ENCODE measurements at places on chromosomes 6 and 20. TPM values are rescaled to one million over a fixed set of nuclear protein-coding genes. Genes with fewer than 3 reads are reported as not detected.

- no peak overlapping the region for H3K27ac ChIP-seq
- H3K36me3 ChIP-seq = peaks cover 19% of the 10 kb centered on the region
- no peaks in the 10 kb centered on the region for H3K27me3 ChIP-seq
- peaks cover 16% of the 10 kb centered on the region for H3K4me1 ChIP-seq
- no peak for DNase-seq
These were observed 77.6 kb downstream of the PHACTR2 start for GRCh38 chr6:143755301-143755744.

Gene NOX3
- not detected for total RNA-seq

Gene CDSN
- not detected for total RNA-seq

Gene SLC22A16
- total RNA-seq = 0.80 TPM

GRCh38 chr6:157688960-157689599 lies 134.0 kb upstream of the SNX9 start:
- H3K4me3 ChIP-seq = no peak overlapping the region
- H3K36me3 ChIP-seq = no peaks in the 10 kb centered on the region
- no peak overlapping the region for H3K27ac ChIP-seq
- no peaks in the 10 kb centered on the region for H3K27me3 ChIP-seq
- DNase-seq = no peak

- DNase-seq = no peak
- H3K27me3 ChIP-seq = no peaks in the 10 kb centered on the region
- H3K4me1 ChIP-seq = peaks cover 60% of the 10 kb centered on the region
- no peaks in the 10 kb centered on the region for H3K36me3 ChIP-seq
These were observed 75.7 kb downstream of the ARID1B start for GRCh38 chr6:156852858-156853216.

GRCh38 chr6:110874880-110875547 lies 429 bp downstream of the AMD1 start:
- no peaks in the 10 kb centered on the region for H3K27me3 ChIP-seq
- peak overlapping the region; percentile 75 for H3K4me3 ChIP-seq
- peak overlapping the region; percentile 95 for H3K27ac ChIP-seq
- peak; percentile 72 for DNase-seq

Gene FLRT3
- 60.7 TPM for total RNA-seq

DNA sequence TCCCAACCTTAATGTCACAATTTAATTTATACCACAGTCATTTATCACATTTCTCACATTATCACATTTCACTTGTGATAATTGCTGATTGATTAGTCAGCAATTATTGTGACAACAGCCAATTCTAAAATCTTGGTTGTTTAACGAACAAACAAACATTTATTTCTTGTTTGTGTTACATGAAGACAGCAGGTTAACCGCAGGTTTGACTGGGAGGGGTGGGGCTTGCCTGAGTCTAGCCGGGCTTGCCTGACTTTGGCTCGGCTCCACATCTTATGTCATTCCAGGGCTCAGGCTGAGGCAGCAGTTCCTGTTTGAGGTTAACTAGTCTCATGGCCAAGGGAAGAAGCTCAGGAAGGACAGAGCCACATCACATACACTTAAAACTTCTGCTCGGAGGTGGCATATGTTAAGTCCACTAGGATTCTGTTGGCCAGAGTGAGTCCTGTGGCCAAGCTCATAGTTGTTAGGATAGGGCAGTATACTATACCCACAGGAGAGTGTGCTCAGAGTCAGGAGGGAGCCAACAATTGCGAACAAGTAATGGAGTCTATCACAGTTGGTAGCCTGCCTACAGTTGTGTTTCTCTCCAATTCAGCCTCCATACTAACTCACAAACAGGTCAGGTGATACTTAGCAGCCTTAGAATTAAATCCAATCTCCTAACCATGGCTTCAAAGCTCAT lies 90.0 kb upstream of the IFNGR1 start:
- no peak overlapping the region for H3K4me3 ChIP-seq
- H3K27me3 ChIP-seq = no peaks in the 10 kb centered on the region
- H3K4me1 ChIP-seq = peaks cover 29% of the 10 kb centered on the region
- H3K36me3 ChIP-seq = no peaks in the 10 kb centered on the region

- H3K4me1 ChIP-seq = peaks cover 71% of the 10 kb centered on the region
- peak overlapping the region; percentile 77 for H3K4me3 ChIP-seq
- no peaks in the 10 kb centered on the region for H3K36me3 ChIP-seq
These were observed 2.7 kb downstream of the SDCBP2 start for GRCh38 chr20:1326031-1326930.

DNA sequence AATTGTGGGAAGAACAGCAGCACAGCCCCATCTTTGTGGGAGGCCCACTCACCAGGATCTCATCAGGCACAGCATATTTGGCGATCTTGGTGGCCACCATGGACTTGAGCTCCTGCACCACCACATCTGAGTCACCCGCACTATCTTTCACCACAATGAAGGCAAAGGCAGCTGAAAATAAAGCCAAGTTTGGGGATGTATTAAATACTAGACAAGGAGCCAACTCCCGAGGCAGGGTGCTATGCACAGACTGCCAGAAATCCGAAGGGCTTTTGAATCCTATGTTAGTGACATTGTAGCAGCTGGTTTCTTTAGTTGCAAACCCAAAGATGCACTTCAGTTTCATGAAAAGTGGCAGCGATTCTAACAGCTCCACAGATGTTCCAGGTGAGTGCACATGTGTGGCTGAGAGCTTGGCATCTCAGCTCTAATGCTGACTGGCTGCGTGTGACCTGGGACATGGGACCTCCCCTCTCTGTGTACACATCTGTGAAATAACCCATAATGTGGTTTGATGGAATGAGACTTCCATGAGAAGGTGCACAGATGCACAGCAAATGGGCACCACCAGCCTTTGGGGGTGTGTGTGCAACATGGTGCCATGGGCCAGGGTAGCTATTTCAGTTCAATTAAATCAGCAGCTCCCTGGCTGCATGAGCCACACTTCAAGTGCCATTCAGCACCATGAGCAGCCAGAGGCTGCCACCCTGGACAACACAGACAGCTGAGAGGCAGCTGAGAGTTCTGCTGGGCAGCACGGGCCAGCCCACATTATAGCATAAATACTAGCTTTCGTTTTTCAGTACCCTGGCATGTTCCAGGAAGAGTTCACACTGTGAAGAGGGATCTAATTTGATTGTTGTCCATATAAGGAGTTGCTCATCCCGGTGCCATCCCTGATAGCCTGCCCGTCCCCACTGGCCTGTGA lies 16.9 kb upstream of the APMAP start:
- DNase-seq = no peak
- H3K4me1 ChIP-seq = no peaks in the 10 kb centered on the region
- no peak overlapping the region for H3K27ac ChIP-seq

DNA sequence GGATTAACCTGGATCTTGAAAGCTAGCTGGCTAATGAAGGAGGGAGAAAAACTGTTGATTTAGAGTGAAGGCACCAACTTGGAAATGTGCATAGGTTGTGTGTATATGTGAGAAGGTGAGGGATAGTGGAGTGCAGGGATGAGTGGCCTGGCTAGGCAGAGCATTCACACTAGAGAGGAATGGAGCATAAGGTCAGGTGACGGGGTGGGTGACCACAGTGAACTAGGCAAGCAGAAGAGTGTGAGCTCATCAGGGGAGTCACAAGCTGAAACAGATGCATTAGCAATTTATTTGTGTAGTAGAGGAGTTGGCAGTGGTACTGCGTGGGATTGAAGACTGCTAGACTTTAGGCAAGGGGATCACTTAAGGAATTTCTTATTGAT lies 10.5 kb downstream of the ANKRD66 start:
- DNase-seq = no peak
- H3K27me3 ChIP-seq = no peaks in the 10 kb centered on the region
- no peak overlapping the region for H3K4me3 ChIP-seq

DNA sequence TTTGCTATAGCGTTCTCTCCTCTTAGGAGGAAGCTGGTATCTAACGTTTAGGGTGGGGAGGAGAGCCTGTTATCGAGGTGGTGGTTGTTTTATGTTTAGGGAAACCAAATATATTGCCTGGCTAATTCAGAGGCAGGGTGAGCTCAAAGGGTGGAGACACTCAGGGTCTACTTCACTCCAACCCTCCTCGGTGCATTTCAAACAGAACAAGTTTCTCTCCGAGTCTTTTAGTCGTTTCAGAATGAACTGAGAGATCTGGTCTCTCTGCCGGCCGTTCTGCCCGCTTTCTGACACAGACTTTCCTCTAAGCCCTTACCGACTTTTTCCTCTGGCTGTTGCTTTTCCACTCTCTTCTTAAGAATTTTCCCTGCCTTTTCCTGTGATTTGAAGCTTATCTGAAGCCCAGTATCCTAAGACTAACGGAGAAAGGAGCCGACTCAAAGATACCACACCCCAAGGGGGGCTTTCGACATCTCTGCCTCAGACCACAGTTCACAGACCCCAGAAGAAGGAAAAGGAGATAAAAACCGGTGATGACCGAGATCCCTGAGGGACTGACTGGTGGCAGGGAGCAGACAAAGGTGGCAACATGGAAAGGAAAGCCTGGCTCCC lies 865 bp downstream of the STK38 start:
- H3K4me1 ChIP-seq = peaks cover 52% of the 10 kb centered on the region
- no peaks in the 10 kb centered on the region for H3K27me3 ChIP-seq
- H3K27ac ChIP-seq = peak overlapping the region; percentile 95
- H3K36me3 ChIP-seq = peaks cover 4% of the 10 kb centered on the region

DNA sequence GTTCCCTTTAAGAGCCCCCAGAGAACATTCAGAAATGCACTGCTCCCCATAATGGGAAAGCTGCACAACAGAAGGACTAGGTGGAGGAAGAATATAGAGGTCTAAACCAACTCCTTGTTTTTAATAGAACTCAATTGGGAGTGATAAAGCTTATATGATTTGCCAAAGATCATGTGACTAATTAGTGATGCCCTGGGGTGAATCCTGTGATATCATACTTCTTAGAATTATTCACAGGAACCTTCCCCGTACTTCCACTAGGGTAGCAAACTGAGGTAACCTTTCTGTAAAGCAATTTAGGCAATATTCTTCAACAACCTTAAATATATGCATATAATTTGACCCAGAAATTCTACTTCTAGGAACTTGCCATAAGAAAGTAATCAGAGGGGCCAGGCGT lies 84.4 kb downstream of the TFAP2A start:
- H3K27me3 ChIP-seq = no peaks in the 10 kb centered on the region
- H3K4me3 ChIP-seq = no peak overlapping the region
- no peaks in the 10 kb centered on the region for H3K4me1 ChIP-seq
- H3K36me3 ChIP-seq = no peaks in the 10 kb centered on the region

Gene SLC22A2
- not detected for total RNA-seq

DNA sequence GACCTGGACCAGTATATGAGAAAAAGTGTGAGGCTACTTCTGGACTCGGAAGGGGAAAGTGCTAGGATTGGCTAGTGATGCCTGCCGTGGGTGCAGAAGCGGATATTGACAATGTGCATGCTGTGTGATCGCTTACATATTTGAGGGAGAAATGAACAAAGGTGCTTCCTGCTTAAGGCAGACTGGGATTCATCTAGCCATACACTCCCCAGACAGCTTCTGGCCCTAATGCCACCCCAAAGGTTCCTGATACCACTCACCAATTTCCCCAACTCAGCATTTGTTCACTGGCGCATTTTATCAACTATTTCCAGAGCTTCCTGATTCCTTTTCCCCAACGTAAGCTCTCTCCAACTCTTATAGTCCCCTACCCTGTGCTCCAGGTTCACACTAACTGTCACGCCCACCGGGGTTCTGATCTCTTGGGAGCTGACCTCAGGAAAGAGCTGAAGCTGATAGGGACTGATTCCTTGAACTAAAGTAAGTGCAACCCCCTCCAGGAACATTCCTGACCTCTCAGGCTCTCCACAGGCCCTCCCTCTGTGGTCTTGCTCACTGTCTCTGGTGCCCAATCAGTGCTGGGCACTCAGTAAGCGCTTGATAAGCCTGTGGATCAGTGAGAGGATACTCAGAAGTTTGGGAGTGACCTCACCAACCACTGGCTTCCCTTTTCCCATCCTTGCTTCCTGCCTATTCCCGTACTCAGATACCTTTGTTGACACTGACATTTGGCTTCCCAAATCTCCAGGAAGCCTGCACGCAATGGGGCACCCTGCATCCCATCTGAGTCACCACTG lies 73.3 kb downstream of the MRPL14 start:
- peaks cover 41% of the 10 kb centered on the region for H3K4me1 ChIP-seq
- H3K27me3 ChIP-seq = no peaks in the 10 kb centered on the region
- H3K36me3 ChIP-seq = no peaks in the 10 kb centered on the region
- no peak for DNase-seq
- no peak overlapping the region for H3K27ac ChIP-seq

Gene PDYN
- total RNA-seq = not detected

Gene SIRPB1
- 35.8 TPM for total RNA-seq

DNA sequence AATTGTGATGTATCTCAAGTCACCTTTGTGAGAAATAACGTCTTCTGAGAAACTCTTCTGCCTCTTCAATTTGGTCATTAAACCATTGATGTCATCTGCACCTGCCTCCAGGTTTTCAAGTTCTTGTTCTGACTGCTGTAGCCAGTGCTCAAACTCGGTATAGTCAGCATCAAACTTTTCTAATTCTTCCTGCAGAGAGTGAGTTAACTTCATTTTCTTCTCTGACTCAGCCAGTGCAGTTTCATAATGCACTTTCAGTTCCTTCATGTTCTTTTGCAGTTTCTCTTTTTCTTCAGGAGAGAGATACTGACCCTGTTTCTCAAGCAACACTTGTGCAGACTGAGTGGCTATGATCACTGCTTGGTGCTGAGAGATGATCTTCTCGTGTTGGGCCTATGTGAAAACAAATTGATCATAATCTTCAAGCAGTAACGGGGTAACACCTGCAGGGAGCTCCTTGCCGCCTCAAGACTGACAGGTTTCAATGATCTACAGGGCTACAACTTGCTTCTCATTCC lies 48.8 kb downstream of the DST start:
- no peaks in the 10 kb centered on the region for H3K27me3 ChIP-seq
- H3K4me1 ChIP-seq = peaks cover 18% of the 10 kb centered on the region
- peaks cover 55% of the 10 kb centered on the region for H3K36me3 ChIP-seq
- DNase-seq = no peak

- no peaks in the 10 kb centered on the region for H3K36me3 ChIP-seq
- H3K27me3 ChIP-seq = no peaks in the 10 kb centered on the region
- no peaks in the 10 kb centered on the region for H3K4me1 ChIP-seq
- DNase-seq = no peak
- H3K4me3 ChIP-seq = no peak overlapping the region
These were observed 656.0 kb downstream of the KIF16B start for GRCh38 chr20:15917283-15917682.

DNA sequence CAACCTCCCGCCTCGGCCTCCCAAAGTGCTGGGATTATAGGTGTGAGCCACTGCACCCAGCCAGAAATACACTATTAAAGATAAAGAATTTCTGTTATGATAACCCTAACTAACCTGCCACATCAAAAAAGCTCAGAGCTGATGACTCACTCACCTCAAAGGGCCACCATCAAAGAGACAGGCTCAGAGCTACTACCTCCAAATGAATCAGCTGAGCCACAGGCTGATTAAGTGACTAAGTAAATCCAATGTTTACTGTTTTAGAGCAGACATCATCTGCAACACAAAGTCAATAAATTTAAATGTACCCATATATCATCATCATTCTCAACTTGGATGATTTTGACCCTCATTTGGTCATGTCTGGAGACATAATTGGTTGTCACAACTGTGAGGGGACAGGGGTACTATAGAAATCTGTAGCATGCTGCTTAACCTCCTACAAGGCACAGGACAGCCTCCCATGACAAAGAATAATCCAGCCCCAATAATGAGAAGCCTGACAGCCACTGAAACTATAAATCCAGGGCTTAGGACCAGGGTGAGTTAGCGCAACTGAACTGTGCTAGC lies 106.5 kb downstream of the ATP9A start:
- no peaks in the 10 kb centered on the region for H3K36me3 ChIP-seq
- no peak overlapping the region for H3K27ac ChIP-seq
- no peaks in the 10 kb centered on the region for H3K4me1 ChIP-seq
- no peak for DNase-seq
- H3K27me3 ChIP-seq = no peaks in the 10 kb centered on the region

Gene DUSP15
- total RNA-seq = 0.80 TPM

Data from lower lobe of right lung (tissue), 2 donors.